Cortex of kidney (tissue), 1 donor: ENCODE measurements at places on chromosomes 12 and 14.

GRCh38 chr12:39239490-39240486 lies 203.1 kb downstream of the KIF21A start:
- DNase-seq, result no peak

GRCh38 chr14:95344536-95344935 lies 24.8 kb upstream of the CLMN start:
- DNase-seq, result no peak

GRCh38 chr12:63045020-63045860 lies 105.8 kb downstream of the AVPR1A start:
- DNase-seq, result no peak

DNA sequence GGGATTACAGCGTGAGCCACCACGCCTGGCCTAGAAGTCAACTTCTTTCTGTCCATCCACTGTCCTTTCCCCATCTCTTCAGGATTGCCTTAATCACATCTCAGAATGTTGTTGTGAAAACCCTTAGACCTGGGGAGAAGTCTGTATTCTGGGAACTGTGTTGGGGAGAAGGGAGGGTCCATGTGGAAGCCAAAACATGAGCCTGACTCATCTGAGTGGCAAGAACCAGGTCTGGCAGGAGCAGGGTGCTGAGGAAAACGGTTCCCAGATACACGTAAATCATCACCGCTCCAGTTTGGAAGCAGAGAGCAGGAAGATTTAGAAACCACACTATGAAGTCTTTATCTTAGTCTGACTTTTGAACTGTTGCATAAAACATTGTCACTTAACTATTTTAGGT lies 245.6 kb upstream of the RGS6 start:
- no peak for DNase-seq

DNA sequence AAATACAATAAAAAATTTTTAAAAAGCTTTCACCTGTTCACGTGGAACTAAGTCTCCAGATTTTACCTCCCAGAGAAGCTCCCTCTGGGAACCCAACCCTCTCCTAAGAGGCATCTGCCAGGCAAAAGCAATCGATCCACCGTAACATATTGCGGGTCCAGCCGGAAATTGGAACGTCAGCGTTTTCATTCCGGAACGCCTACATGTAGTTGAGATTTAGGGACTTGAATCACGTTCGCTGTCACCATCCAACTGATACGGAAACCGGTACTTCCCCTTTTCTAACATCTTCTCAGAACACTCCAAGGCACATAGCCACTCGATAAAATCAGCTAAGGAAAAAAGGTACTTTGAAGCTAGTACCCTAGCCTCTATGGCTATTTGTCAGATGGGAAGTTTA lies 70.3 kb downstream of the COX16 start:
- no peak for DNase-seq
